ENCODE measurements at places on chromosomes 5 and 9.

DNA sequence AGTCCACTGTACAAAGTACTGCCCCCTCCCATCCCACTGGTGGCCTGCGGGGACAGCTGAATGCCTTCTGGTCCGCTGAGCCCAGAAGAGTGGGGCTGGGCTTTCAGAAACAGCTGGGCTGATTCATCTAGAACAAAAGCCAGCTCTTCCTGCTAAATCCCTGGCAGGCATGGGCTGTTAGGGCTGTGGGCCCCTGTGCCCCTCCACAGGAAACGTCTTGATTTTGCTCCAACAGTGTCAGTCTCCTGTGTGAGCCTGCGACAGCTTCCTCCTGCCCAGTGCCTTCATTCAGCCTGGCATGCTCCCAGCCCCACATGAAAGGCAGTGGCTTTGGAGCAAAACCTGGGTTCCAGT lies 6.9 kb upstream of the GSN start:
- DNase-seq: no peak

DNA sequence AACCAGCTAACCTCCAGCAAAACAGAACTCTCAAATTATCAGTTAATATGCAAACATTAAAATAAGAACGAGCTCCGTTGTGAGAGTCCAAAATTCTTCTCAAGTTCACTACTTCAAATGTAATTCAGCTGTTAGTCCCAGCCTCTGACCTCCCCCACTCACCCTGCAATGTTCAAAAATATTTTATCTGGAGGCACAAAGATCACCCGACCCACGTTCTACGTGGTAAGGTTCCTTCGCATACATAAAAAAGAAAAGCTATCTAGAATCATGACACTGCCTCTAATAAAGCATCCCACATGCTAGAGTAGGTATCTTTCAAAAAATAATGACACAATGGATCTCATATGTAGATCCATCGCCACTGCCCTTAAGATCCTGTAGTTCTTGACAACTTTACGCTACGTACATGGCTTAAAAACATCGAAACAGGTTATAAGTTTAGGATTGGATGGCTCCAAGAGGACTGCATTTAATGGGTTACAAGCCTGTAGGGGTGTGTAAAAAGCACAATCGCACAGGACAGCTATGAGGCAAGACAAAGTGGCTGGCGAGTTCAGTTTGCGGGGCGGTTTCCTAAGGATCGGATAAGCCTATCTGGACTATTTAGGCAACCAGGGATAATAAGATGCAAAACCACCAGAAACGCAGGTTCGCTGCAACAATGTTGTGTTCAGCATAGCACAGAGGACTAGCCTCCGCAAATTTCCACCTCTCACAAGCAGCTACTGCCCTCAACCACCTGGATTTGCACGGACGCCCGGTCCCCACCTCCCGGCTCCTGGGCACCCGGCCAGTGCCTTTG lies 969 bp downstream of the CLK4 start:
- no peak for DNase-seq

DNA sequence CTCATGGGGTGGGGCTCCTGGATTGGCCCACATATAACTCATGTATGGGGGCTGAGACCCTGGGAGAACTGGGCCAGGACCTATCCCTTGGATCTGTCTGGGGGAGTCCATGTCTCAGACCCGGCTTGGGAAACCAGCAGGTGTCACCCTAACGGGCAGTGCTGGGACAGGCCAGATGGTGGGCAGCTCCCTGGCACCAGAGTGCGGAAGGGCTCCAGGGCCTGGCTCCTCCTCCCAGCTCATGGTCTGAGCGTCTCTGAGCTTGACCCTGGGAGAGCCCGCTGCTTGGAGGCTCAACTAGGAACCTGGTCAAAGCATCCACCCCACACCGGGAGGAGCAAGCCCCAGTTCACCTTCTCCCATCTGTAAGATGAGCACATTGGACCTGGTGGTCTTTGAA lies 15.5 kb upstream of the NCS1 start:
- DNase-seq: no peak

- DNase-seq: no peak
Observed at GRCh38 chr5:95878417-95879323, 56.1 kb upstream of the GLRX start.

All from stimulated activated CD4-positive, alpha-beta T cell treated with anti-CD3 and anti-CD28 coated beads, Interleukin-4, amount 100 ng/mL, for 24 hours (primary cell).